PC-3 (cell line): ENCODE measurements at places on chromosomes 11 and 22. TPM values are rescaled to one million over a fixed set of nuclear protein-coding genes. Genes with fewer than 3 reads are reported as not detected.

GRCh38 chr22:37079668-37080171 is 28.2 kb downstream of the KCTD17 start:
- 0 out of 2 replicates have a peak, but pooled peaks cover 7% of the 10 kb centered on the region for H3K27me3 ChIP-seq
- DNase-seq = no peak
- no peaks in the 10 kb centered on the region for H3K4me1 ChIP-seq
- no peak overlapping the region for H3K27ac ChIP-seq
- H3K4me3 ChIP-seq = no peak overlapping the region
- no peaks in the 10 kb centered on the region for H3K36me3 ChIP-seq

GRCh38 chr11:72799441-72799840 is 5.6 kb upstream of the STARD10 start:
- H3K36me3 ChIP-seq = no peaks in the 10 kb centered on the region
- H3K27ac ChIP-seq = no peak overlapping the region
- DNase-seq = no peak
- H3K4me1 ChIP-seq = peaks cover 2% of the 10 kb centered on the region

GRCh38 chr11:7538031-7538430 is 24.2 kb downstream of the PPFIBP2 start:
- no peak for DNase-seq
- H3K36me3 ChIP-seq = no peaks in the 10 kb centered on the region
- H3K27ac ChIP-seq = no peak overlapping the region

DNA sequence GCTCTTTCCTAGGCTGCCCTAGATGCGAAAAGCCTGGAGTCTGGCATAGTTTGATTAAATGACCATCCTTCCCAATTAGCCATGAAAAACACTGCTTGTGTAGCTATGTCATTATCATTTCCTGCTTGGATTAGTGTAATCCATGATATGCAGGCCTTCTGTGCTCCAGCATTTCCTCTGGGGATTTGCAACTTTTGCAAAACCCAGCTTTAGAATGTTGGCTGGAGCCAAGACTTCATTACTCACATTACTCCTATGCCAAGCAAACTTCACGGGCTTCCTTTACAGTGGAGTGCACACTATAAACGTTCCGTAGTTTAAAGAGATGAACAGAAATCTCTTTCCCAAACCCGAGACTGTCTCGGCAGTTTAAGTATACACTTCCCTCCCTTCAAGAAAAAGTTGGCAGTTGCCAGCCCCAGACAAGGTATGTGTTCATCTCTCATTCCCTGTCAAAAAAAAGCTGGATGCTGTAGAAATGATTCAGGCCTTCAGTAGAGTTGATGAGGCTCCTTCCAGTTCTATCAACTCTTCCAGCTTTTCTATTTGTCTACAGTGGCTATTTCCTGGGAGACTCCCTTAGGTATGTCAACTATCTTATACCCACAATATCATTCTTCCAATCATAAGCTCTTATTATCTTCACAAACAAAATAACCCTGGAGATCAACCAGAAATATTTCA is 180.0 kb downstream of the MAML2 start:
- DNase-seq = peak; percentile 63
- no peak overlapping the region for H3K4me3 ChIP-seq
- no peaks in the 10 kb centered on the region for H3K36me3 ChIP-seq
- no peaks in the 10 kb centered on the region for H3K27me3 ChIP-seq

DNA sequence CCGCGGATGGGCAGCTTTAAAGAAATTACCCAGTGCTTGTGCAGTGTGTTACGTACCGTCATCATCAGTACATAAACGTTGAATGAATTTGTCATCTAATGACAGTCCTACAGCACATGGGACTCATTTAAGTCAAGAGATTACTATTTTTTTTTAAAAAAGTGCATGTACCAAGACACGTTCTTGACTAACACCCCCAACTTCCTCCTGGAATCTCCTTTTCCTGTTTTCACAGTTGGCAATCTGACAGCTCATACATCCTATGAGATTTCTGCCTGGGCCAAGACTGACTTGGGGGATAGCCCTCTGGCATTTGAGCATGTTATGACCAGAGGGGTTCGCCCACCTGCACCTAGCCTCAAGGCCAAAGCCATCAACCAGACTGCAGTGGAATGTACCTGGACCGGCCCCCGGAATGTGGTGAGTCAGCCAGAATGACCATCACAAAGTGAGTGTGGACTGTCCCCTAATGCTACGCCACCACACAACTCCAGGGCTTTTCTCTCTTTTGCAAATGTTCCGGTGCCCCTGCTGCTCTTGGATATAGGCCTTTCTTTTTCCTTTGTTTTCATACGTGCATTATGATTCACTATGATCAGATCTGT is 162.0 kb upstream of the SORL1-AS1 start:
- H3K4me3 ChIP-seq = no peak overlapping the region
- peaks cover 36% of the 10 kb centered on the region for H3K36me3 ChIP-seq
- no peaks in the 10 kb centered on the region for H3K27me3 ChIP-seq

DNA sequence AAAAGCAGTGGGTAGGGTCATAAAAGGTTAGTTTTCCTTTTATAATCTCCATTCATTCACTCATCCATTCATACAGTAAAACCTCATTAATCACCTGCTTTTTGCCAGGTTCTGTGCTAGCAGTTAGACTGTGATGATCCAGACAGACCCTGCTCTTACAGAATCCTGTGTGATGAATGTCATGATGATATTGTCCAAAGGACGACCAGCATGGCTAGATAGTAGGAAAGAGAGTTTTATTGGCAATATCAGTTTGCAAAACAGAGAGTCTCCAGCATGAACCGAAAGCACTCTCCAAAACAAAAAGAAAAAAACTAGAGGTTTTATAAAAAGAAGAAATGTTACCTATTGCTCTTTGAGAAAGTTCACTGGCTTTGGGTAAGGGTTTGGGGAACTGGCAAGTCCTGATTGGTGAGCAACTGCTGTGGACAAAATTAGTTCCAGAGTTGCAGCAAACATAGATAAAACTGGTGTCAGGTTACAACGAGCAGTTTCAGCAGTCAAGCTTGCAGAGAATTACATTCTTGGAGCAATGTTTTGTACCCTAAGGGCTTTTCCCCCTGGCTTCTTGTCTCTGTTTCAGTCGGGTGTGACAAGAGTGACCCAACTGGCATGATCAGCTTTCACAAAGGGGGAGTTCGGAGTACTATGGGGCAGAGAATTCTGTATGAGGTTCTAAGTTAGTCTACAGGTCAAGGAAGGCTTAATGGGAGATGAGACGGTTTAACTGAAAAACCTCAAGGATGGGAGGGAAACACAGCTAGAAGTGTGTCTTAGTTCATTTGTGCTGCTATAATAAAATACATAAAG is 58.3 kb downstream of the HSD17B12 start:
- H3K27me3 ChIP-seq = no peaks in the 10 kb centered on the region
- H3K27ac ChIP-seq = peak overlapping the region; percentile 85
- DNase-seq = peak; percentile 85
- H3K4me3 ChIP-seq = peak overlapping the region; percentile 54
- peaks cover 47% of the 10 kb centered on the region for H3K4me1 ChIP-seq
- H3K36me3 ChIP-seq = peaks cover 21% of the 10 kb centered on the region; the same call in 1 of the 2 replicates

Gene IGLL5
- not detected in 2 replicates for total RNA-seq

Gene PKNOX2
- total RNA-seq = 0.12 TPM in 1 of 2 replicates, not detected in the other

Gene ATG2A
- 45.6 and 51.4 TPM in 2 replicates for total RNA-seq
